Fibroblast of skin of left quadriceps (primary cell): ENCODE measurements at places on chromosomes 5 and 9.

- DNase-seq: peak; percentile 93
Measured at GRCh38 chr9:110116543-110116885, 91.4 kb downstream of the C9orf152 start.

DNA sequence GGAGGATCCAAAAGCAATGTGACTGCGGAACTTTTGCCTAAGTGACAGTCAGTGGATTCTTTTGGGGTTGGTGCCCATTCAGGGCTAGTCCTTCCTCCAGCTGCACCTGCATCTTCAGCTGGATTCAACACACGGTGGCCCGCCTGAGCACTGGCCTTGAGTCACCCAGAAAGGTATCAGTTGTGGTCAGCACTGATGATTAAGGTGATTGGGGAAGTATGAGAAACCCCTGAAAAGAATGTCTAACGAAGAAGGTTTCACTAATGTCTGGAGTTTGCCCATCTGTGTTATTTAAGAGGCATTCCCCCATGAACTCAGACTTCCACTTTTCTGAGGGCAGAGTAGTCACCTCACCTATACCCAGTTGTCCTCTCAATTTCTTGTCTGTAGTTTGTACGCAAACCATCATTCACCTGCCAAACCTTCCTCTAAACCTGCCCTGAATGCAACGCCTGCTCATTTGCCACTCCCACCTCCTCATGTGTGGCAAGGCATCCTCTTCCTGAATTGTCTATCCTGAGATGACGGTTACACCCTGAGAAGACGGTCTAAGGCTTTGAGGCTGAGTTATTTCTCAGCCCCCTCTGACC lies 27.2 kb downstream of the CSF2 start:
- no peak for DNase-seq

- no peak for DNase-seq
Measured at GRCh38 chr5:87770601-87771121, 357.9 kb upstream of the CCNH start.

GRCh38 chr5:150486402-150487198 lies 21.3 kb upstream of the NDST1 start:
- no peak for DNase-seq

DNA sequence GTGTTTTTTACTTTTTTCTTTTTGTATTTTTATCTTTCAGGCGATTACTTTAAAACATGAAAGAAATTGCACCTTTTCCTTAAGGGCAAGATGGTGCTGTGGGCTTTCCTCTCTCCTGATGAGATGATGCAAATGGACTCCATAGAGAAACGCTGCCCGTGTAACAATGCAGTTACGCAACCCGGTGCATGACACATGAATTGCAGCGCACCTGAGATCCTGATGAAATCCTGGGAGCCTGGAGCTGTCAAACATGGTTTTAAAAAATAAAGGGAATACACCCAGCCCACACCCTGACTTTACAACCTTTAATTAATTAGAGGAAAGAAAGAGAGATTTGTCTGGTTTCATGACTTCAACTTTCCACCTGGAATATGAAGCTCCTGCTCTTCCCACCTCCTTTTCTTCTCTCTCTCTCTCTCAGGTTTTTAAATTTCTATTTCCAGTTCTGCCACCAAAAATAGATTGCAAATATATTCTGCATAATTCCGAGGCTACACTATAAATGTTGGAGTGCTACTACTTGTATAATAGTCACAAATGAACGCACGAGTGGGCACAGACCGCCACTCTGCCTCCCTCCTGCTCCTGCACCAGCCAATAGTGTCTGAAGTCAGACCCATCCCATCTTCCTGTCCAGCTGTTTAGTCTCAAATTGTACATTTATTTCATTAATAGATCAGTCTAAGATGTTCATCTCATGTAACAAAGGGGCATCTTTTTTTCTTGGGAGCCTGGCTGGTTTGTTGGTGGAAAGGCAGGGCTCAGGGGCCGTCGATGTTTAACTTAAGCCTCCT lies 179.1 kb downstream of the AUH start:
- no peak for DNase-seq
